Fibroblast of skin of back (primary cell): ENCODE measurements at places on chromosomes 1 and 21.

GRCh38 chr1:41917835-41918449 is 780 bp downstream of the HIVEP3 start:
- DNase-seq, result peak; percentile 32

DNA sequence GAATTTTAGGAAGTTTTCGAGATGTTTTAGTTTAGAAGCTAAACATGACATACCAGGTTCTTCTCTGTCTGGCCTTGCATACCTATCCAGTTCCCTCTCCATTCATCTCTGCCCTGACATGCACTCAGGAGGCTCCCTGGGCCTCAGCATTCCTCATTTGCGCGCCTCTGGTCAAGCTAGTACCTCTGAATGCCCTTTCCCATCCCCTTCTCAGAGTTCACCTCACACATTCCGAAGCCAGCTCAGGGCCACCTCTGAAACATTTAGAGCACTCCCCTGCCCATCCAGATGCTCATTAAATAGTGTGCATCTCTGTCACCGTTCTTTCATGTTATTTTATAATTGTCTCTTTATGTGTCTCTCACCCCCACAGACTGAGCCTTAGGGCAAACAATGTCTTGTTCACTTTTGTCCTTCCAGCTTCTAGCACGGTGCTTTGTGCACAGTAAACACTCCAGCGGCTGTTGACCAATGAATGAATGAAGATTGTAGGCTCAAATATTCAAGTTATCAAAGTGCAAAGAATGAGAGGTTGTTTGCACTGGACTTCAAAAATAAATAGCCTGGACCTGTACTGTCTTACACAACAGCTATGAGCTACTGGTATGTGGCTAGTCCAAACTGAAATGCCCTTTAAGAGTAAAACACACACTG is 1.2 kb upstream of the DHCR24 start:
- no peak for DNase-seq

GRCh38 chr1:25105836-25106235 is 126.5 kb downstream of the SYF2 start:
- no peak for DNase-seq

- DNase-seq, result no peak
Measured at GRCh38 chr1:204684206-204684570, 1.4 kb downstream of the LRRN2 start.

GRCh38 chr1:54053745-54054437 is 483 bp downstream of the TCEANC2 start:
- DNase-seq, result peak; percentile 11

GRCh38 chr1:924656-925560 is 1.2 kb downstream of the SAMD11 start:
- peak; percentile 47 for DNase-seq

DNA sequence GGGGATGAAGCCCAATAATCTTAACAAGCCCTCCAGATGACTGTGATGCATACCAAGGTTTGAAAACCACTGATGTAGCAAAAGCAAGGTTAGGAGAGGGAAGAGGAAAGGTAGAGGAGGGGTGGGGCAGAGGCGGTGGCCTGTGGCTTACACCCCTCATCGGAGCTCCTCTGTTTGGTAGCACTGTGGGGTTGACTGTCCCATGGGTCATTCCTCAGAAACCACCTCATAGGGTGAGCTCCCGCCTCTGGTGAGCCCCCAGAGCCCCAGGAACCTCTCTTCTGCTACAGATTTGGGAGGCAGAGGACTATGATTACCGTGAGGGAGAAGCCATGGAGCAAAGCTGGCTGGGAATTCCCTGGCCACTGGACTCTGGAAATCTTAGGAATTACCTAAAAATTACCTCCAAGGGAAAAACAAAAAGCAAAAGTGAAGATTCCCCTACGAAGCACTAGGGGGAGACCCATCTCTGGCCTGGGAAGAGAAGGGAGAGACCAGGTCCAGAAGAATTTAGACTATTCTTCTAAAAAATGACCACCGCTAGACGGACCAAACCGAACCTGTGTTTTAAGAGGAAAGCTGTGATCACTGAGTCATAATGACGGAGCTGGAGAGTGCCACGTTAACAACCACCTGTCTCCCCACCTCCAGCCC is 1.5 kb upstream of the RASSF5 start:
- peak; percentile 31 for DNase-seq

GRCh38 chr1:201946224-201946908 is at the start of gene LMOD1:
Gene LMOD1 (minus strand): TSS chr1:201946548. CDS start chr1:201946340, 208 bp downstream.
- peak; percentile 99 for DNase-seq

DNA sequence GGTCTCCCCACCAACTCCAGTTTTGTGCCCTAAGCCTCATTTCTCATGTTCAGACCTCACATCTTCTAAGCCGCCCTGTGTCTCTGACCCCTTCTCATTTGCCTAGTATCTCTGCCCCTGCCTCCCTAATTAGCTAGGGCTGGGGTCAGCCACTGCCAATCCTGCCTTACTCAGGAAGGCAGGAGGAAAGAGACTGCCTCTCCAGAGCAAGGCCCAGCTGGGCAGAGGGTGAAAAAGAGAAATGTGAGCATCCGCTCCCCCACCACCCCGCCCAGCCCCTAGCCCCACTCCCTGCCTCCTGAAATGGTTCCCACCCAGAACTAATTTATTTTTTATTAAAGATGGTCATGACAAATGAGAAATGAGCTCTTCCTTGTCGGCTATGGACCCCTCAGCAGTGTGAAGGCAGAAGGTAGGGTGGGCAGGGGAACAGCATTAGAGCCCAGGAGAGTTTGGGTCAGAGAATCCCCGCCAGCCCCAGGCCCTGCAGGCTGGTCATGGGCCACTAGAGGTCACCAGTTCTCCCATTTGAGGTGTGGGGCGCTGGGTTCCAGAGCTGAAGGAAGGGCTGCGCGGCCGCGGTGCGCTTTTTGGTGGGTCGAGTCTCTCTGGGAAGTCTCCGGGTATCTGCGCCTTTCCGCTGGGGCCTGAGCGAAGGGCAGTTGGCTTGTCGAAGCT is 11.5 kb downstream of the ADAMTSL4 start:
- DNase-seq, result no peak

GRCh38 chr1:99670583-99670982 is 24.7 kb downstream of the PALMD start:
- no peak for DNase-seq

- no peak for DNase-seq
Measured at GRCh38 chr1:163537809-163538208, 216.1 kb downstream of the NUF2 start.

- DNase-seq, result no peak
Measured at GRCh38 chr1:24206516-24207394, 19.7 kb upstream of the IFNLR1 start.

GRCh38 chr1:157497284-157497683 is 55.0 kb downstream of the FCRL5 start:
- DNase-seq, result no peak

DNA sequence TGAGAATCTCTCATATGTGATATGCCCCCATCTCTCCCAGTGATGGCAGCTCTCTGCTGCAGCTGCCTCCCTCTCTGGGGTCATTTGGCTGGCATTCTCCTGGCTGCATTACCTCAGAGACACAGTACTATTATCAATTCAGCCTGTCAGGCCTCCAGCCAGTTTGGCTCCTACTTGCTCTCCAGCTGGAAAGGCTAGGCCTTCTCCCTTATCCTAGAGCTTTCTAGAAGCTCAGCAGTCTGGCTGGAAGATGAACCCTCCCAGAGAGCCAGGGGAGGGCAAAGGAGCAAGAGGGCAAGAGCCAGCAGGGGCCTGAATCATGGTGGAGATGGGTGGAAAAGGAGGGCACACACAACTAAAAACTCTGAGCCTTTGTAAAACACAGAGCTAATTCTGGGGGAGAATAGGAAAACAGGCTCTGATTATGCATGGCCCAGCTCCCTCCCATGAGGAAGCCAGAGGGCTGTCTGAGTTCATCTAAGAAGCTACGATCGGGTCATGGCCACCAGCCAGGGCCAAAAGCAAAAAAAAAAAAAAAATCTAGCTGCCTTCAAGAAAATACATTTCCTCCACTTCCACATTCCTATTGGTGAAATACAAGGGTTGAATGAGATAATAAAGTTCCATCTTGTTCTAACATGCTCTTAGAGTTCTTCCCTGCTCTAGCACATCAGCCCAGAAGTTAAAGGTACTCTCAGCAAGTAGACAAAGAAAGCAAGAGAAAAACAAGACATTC is 8.8 kb downstream of the LAMB3 start:
- peak; percentile 18 for DNase-seq

DNA sequence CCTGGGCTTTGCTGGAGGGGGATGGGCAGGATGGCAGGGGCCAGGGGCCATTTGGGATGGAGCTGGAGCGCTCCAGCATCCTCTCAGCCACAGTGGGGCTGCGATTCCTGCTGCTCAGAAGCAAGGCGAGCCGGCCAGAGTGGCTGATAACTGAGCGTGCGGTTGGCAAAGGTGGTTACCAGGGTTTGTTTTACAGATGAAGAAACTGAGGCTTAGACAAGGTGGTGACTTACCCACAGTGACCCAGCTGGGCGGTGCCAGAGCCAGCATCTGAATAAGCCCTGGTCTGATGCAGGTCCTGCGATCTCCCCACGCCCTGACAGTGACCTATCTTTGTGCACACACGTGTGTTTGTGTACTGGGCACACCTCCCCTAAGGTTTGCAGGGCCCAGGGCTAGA is 5.9 kb upstream of the PRXL2B start:
- no peak for DNase-seq

DNA sequence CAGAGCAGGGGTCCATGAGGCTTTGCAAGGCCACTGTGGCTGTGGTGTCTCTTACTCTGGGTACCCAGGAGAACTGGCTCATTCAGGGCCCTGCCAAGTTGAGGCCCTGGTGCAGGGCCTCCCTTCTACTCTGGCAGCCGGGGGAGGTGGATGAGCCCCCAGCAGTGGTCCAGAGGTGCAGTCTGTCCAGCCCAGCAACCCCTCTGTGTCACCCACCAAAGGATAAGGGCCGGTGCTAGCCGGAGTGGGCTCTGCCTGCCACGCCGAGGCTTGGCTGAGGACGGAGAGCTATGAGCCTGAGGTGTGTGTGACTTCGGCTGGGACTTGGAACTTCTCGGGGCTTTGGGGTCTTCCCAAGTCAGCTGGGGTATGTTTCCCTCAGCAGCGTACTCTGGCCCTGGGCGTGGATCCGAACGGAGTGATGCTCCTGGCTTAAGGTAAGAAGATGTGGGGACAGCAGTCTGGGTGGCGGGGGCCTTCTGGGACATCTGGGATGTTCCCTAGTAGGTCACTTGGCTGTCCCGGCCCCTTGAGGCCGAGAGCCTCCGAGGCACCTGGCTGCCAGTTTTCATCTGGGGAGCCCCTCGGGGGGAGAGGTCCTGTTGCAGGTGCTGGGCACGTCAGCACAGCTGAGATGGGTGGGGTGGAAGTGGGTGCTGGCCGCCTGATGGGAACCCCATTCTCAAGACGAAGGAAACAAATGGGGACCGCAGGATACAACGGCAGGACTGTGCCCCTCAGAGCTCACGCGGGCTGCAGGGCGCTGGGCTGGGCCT is 25.9 kb downstream of the RUNX3 start:
- DNase-seq, result no peak

- no peak for DNase-seq
Measured at GRCh38 chr1:214920337-214920736, 162.2 kb upstream of the KCNK2 start.

DNA sequence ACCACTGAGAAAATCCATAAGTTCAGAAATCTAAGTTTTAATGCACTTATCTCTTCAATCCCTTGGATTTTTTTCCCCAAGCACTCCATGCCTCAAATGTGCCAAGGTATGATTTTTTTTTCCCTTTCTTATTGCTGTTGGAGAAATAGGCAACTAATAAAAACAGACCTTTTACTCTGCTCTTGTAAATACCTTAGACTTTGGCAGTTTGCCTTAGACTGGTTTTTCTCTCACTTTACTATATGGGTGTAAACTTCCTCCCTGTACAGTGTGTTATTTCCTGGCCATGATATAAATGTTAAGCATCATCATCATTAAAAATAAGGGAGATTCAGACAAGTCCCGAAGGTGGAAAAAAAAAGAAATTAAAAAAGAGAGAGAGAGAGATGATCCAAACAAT is 65.7 kb downstream of the LRRC8C start:
- no peak for DNase-seq

GRCh38 chr1:33836911-33837310 is 27.0 kb upstream of the HMGB4 start:
- DNase-seq, result peak; percentile 38

- DNase-seq, result no peak
Measured at GRCh38 chr21:15183813-15184257, 119.0 kb upstream of the NRIP1 start.

- DNase-seq, result no peak
Measured at GRCh38 chr1:4485878-4486277, 168.5 kb upstream of the AJAP1 start.

DNA sequence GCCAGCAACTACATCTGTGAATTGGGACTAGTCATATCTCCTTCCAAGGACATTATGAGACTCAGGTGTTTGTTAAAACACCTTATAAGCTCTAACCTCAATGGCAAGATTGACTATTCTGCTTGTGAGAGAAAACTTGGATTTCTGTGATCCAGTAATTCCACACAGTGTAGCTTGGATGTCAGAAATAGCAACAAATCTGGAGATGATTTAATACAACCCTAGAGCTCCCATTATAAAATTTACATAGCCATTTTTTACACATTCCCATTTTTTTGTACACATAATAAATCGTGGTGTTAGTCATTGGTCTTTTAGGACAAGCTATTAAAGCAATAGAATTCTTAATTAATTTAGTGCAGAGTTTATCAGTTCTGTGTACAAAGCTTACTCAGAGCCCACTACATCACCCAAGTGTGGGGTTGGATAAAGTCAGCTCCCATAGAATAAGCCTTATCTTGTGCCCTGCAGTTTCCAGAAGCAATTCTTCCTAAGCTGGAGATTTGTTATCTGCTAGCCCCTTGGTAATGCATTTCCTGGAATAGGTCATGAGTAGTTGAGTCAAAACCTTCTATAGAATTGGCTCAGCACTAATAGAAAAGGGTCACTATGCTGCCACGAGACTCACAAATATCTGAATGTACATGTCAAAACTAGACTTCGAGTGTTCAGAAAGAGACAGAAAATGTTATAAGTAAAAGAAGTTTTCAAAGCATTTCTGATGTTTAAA is 434.0 kb upstream of the RUNX1 start:
- no peak for DNase-seq

GRCh38 chr1:199859491-199859933 is 168.0 kb upstream of the NR5A2 start:
- DNase-seq, result peak; percentile 87

- peak; percentile 72 for DNase-seq
Measured at GRCh38 chr1:19949016-19949415, 25.6 kb upstream of the PLA2G2E start.

- DNase-seq, result no peak
Measured at GRCh38 chr1:41468122-41468762, 16.2 kb downstream of the EDN2 start.

- DNase-seq, result no peak
Measured at GRCh38 chr1:175400766-175401165, 208.2 kb upstream of the KIAA0040 start.

DNA sequence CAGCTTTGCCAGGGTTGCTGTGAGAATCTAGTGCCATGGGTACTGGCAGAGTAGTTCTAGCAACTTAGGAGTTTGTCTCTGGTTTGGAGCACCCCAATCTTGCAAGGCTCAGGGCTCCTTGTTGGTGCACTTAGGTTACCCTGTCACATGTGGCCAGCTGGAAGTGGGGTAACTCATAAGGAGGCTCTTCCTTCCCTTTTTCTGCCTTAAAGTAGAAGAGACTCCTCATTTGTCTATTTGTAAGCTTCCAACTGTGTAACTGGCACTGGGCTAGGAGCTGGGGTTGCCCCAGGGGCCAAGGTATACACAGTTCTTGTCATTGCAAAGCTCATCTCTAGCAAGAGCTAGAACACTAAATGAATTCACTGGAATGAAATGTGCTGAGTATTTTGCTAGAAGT is 10.6 kb downstream of the MROH7 start:
- no peak for DNase-seq
